ENCODE measurements at places on chromosomes 4 and X.

DNA sequence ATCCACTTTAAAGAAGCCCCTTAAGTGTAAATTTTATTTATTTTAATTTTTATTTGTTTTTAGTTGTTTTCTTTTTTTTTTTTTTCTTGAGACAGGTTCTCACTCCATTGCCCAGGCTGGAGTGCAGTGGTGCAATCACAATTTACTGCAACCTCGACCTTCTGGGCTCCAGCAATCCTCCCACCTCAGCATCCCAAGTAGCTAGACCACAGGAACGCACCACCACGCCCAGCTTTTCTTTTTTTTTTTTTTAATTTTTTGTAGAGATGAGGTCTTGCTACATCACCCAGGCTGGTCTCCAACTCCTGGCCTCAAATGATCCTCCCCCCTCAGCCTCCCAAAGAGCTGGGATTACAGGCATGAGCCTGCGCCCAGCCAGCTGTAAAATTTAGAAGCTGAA lies 6.0 kb downstream of the SAT1 start:
- no peak for DNase-seq

GRCh38 chr4:55318175-55319129 lies 27.6 kb upstream of the SRD5A3 start:
- no peak for DNase-seq

GRCh38 chrX:68940601-68941000 lies 111.8 kb downstream of the EFNB1 start:
- no peak for DNase-seq

- no peak for DNase-seq
Observed at GRCh38 chr4:16196482-16197393, 29.5 kb downstream of the TAPT1 start.

DNA sequence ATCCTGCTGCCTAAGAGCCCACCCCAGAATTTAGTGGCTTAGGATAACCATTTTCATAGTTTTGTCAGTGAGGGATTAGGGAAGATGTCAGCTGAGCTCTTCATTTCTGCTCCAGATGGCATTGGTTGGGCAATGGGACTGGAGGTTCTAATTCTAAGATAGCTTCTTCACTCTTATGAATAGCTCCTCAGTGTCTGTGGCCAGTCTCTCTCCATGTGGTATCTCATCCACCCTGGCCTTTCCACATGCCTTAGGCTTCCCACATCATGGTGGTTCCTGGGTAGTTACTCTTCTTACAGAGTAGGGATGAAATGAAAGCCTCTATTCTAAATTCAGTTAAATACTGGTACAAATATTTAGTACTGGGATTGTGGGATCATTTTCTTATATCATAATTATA lies 31.3 kb downstream of the REPS2 start:
- DNase-seq = no peak

DNA sequence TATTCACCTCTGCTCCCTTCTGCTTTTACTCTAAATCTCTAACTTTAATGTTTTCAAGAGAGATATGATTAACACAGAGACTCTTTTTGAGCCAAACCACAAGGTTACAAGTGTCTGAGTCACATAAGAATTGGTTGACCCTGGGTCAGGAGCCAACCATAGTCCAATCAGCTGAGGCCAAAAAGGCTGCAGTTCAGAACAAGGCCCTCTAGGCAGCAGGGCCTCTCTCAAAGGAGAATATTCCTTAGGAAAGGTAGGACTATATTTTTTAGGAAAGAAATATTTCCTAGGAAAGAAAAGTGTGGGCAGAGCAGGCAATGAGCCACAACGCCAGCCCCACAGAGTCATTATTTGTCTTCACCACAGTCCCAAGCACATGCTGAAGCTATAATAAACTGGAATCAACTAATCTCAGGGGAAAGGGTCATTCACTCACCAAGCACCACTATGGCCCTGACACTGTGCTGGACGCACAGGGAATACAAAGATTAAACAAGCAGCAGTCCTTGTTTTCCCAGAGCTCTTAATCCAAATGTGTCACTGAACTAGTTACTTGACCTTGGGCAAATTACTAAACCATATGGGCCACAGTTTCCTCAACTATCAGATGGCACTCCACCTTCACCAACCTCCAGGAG lies 2.2 kb downstream of the ATP8A1 start:
- DNase-seq = no peak

DNA sequence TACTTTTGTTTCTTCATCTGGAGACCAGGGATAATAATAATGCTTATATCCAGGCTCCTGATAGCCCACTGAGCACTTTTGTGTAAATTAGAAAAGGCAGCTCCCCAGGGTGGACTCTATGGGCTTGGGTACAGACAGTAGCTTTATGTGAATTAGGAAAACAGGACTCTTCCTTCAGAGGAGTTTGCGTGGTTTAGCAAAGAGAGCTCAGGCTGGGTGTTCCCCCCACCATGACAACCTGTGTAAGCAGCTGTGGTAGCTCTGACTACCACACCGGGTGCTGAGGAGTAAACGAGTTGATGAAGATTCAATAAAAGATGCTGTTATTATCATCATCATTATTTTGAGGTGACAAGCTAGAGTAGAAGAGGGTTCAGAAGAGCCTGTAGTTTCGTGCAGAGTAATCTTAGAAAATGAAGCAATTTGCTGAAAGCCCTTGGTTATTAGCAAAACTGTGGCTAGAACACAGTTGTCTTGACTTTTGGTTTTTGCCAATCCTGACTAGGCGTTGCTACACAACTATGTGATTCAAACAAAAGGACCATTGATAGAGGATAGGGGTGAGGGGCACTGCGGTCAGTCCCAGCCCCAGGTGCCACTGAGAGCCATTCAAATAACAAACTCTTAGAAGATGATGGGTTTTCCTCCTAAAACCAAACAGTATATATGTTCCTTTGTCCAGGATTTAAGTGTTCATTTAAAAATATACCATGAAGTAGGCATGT lies 60.6 kb upstream of the LIMCH1 start:
- no peak for DNase-seq

- peak; percentile 10 for DNase-seq
Observed at GRCh38 chr4:184324939-184325477, 107.3 kb upstream of the ENPP6 start.

GRCh38 chr4:98150092-98150761 lies 7.0 kb upstream of the STPG2 start:
- DNase-seq = no peak

DNA sequence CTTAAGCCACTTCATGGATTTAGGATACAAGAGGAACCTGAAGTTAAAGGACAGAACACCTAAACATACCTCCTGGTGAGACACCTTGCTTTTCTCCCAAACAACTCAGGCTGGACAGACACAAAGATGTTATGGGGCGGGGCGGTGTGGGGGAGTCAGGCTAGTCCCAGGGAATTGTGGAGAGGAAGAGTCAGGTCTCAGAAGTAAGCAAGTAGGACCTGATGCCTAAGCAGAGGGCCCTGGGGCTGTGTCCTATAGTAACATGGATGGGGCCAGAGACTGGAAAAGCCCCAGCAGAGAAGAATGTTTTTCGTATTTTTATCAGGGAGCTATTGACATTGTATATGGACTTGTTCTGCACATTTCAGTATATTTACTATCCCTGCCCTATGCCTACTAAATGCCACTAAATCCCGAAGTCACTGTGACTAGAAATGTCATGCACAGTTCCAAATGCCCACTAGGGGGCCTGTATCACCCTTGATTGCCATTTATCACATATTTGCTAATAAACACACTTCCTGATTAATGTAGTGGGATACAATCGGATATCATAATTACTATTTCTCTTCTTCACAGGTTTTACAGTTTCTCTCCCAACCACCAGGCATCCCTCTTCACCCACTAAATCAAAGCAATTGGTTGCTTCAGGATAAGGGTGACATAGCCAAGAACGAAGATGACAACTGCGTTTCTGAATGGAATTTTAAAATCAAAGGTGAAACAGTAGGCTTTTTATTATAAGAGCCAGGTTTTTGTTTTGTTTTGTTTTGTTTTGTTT lies 23.8 kb upstream of the ARHGAP10 start:
- peak; percentile 53 for DNase-seq

GRCh38 chrX:71871367-71871766 lies 39.3 kb upstream of the NHSL2 start:
- no peak for DNase-seq

DNA sequence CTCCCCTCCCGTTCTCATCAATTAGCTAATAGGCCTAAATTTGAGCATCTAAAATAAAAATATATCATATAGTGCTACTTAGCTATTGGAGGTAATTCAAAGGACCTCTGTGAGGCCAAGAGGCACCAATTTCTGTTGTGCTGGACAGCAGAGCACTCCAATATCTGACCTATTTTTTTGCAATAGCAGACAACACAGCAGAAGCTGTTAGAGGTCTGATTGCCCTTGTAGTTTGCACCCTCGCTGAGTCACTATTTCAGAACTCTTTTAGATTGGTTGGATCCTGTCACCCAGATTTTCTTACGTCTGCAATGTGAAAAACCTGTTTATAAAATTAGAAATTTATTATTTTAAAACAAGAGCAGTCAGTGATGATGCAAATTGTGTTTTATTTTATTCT lies 184.1 kb downstream of the CEP135 start:
- no peak for DNase-seq

GRCh38 chrX:107659768-107660167 lies 31.5 kb downstream of the PRPS1 start:
- DNase-seq = no peak

DNA sequence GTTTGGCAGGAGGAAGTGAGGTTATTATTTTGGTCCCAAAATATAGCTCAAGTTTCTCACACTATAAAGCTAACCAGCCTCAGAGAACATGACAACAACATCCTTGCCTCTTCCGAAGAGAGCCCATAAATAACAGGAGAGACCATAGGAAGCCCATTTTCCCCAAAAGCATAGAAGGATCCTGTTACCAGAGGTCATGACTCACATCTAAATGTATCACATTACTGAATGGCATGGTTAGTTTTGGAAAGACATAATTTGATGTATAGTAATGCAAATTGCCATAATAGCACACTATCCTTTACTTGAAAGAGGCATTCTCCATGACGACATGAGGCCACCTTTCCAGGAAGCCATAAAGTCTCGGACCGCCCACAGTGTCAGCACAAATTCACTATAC lies 238.8 kb upstream of the GRIA3 start:
- no peak for DNase-seq

GRCh38 chr4:185945252-185945651 lies 123.7 kb upstream of the TLR3 start:
- DNase-seq = no peak

- DNase-seq = no peak
Observed at GRCh38 chrX:103275947-103276567, 493 bp downstream of the TCEAL5 start.

- peak; percentile 78 for DNase-seq
Observed at GRCh38 chrX:154411981-154412340, 622 bp downstream of the TAFAZZIN start.

DNA sequence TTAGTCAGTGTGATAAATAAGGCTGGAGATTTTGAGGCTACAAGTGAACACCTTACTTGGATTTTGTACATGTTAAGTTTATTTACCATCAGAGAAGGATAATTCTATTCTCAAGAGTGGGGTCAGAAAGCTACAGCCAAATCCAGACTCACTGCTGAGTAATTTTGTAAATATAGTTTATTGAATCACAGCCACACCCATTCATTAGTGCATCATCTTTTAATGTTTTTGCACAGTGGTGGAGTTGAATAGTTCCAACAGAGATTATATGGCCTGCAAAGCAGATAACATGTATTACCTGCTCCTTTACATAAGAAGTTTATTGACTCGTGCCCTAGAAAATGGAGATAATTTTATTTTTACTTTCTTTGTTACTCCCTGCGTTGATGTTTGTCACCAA lies 60.4 kb downstream of the PCDH18 start:
- DNase-seq = no peak

DNA sequence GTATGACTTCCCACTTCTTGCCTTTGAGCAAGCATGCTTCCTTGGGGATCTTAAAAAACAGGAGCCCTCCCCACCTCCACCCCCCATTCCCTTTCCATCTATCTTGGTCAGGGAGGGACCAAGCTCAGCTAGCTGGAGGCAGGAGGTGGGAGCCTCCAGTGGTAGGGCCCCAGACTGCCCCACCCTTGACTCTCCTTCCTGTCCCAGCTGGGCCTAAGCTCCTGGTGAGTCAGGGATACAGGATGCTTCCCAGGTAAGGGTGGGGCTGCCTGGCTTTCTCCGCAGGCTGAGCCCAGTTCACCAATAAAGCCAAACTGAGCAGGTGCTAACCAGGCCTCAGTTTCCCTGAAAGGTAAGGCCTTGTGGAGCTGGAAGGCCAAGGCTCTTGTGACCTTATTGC lies 15.2 kb downstream of the EFNB1 start:
- no peak for DNase-seq

GRCh38 chr4:102500352-102500695 lies 835 bp upstream of the NFKB1 start:
- no peak for DNase-seq

DNA sequence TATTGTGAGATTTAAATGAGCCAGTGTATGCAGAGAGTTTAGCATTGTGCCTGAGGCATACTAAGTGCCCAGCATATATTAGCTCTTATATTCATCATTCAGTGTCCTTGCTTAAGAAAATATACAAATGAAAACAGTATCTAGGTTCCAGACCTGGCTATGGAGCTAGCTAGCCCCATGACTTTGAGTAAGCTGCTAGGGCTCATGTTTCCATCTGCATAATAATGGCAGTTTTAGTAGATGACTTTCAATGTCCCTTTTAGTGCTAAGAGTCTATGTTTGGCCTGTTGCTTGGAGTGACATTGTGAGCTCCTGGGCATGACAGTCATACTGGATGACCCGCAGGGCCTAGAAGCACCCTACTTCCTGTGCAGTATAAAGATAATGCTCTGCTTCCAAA lies 435.3 kb downstream of the ZIC3 start:
- no peak for DNase-seq

DNA sequence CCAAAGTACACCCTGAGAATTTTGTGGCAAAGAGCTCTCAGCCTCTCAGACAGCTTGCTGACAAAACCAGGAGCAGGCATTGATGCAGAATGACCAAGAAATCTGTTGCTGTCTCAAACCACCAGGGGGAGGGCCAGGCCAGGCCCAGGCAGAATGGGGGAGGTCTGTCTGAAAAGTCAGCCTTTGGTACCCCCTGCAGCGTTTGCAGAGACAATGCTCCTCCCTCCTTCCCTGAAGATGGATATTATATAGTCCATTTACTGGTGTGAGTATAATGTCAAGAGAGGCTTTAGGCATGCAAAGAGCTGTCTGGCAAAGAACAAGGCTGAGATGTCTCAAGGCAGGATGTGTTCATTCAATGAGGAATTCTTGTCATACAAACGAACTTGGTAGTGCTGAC lies 52.9 kb upstream of the TRPC5OS start:
- peak; percentile 3 for DNase-seq

DNA sequence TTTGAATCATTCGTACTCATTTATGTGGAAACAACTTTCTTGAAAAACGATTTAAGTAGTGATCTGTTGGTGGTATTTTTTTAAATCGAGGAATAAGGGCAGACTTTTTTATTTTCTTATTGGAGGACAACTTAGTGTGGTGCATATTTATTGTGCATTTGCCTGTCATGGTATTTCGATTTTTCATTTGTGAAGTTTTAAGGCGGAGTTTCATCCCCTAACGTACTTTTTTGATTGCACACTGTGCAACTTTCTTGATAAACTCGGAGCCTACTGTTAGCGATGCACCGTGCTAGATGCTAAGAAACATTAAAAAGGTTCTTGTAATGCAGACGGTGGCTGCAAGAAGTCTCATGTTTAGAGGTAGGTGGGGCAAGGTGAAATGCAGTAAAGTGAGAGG lies 1.4 kb downstream of the ZFX start:
- no peak for DNase-seq

- peak; percentile 82 for DNase-seq
Observed at GRCh38 chr4:20395160-20395773, 143.6 kb downstream of the SLIT2 start.
